ENCODE measurements at places on chromosomes 12 and 14.

DNA sequence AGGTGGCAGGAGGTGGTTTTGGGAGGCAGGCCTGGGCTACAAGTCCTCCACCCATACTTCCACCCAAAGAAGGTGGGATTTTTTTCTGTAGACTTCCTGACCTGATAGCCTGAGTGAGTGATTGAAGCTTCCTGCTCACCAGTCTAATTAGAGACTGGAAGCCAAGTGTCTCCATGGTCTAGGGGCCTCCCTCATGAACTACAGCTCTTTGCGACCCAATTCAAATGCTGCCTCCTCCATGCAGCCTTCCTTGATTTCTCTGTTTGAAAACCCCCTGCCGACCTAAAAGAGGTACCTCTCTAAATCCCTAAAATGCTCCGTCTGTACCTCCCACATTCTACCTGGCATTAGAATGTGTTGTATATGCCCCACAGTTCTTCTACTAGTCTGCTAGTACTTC is 124.9 kb downstream of the PLXNC1 start:
- DNase-seq = no peak

DNA sequence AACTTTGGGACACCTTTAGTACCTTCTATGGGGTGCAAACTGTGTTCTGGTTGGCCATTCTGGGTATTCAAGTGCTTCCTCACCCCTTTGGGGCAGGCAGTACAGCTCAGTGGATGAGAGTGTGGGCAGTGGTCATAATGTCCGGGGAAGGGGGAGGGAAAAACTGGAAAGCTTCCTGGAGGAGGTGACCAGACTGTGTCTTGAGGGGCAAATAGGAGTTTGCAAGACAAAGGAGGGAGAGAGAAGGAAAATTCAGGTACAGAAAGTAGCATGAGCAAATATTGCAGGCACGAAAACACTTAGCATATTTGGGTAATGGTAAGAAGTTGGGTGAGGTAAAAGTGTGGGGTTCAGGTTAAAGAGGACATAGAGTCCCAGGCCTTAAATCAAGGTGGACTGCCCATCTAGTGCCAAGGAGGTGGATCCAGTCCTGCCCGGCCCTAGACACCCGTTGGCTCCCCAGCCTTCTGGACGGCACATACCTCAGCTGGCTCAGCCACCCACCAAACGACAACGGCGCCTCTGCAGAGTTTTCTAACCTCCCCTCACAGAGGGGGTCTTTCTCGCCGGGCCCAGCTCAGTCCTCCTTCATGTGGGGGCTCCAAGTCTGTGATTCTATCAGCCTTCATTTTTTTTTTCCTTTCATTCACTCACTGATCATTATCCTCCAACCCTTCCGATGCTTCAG is 86.4 kb downstream of the DICER1 start:
- no peak for DNase-seq

DNA sequence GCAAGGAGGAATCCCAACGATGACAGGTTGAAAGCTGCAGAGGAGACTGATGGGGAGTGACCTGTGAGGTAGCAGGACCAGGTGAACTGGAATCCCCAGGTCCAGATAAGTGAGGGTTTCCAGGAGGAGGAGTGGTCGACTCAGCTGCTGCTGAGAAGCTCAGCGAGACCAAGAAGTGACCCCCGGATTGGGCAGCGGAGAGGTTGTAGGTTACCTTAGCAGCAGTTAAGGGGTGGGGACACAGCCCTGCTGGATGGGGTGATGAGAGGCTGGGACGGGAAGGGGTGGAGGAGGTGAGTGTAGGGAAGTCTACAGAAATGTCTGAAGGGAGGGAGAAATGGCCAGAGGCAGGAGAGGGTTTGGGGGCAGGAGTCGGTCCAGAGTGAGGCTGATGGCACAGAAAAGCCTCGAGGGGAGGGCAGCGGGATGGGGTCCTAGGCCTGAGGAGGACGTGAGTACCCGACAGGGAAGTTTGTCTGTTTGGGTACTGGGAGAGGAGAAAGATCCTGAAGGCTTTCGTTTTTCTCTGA is 2.6 kb upstream of the RCOR1 start:
- no peak for DNase-seq

DNA sequence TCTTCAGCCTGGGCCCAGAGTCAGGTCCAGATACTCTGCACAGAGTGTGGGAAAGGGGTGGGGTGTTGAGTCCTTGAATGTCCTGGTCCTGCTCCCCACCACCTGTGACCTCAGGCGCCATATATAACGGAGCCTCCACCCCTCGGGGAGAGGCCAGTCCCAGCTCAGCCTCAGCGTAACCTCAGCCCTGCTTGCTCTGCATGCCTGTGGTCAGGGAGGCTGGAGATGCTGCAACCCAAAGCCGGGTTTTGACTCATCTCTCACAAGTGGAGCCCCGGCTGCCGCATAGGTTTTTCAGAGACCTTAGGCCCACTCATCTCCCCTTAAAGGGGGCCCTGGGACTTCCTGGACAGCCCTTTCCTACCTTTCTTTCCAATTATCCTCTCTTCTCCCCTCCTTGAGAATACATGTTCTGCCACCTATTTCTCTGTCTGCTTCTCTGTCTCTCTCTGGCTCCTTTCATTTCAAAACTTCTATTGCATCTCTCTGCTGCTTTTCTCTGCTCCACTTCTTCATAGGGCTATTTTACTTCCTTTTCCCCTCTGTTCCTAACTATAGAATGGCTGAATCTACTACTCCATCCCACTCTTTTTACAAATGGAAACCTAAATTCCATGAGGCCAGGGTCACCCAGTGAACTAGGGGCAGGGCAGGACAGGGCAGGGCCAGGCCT is 1.2 kb downstream of the ITGB7 start:
- DNase-seq = no peak

- no peak for DNase-seq
These were observed 32.7 kb downstream of the VCPKMT start for GRCh38 chr14:50083467-50084337.

- no peak for DNase-seq
These were observed 404.7 kb upstream of the SEL1L start for GRCh38 chr14:81938341-81938740.

GRCh38 chr14:71324767-71325272 is 417.6 kb downstream of the PCNX1 start:
- no peak for DNase-seq
